ENCODE measurements at places on chromosomes 13 and 19. TPM values are rescaled to one million over a fixed set of nuclear protein-coding genes. Genes with fewer than 3 reads are reported as not detected.

The SULT2A1 gene
- total RNA-seq: not detected

The FOXA3 gene
- total RNA-seq: not detected

The ZNF98 gene
- total RNA-seq: not detected

The TRIP10 gene
- 56.2 TPM for total RNA-seq

The KASH5 gene
- total RNA-seq: not detected

DNA sequence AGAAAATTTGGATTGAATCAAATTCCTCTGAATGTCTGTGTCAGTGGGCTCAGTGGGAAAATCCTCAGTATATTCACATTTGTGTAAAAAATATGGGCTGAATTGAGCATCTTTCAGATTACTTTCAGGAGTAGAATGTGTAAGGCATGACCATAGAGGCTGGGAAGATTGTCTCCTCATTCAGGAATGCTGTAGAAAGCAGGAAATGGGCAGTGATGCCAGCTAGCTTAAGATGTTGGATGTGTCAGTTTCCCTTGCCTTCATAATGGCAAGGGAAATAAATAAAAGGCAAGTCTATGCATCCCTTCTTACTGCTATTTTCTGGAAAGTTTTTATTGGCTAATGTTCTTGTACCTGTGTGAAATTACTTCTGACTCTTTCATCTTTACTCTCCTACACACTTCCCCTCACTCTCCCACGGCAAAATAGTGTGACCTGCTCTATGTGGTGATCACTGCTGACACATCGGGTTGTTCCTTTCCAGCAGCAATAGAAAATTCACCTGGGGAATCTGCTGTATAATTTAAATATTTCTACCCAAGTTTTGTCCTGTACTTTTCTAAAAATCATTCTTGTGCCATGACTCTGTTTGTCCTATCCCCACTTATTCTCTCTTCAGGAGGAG lies 103.2 kb downstream of the LMO7 start:
- DNase-seq: no peak

DNA sequence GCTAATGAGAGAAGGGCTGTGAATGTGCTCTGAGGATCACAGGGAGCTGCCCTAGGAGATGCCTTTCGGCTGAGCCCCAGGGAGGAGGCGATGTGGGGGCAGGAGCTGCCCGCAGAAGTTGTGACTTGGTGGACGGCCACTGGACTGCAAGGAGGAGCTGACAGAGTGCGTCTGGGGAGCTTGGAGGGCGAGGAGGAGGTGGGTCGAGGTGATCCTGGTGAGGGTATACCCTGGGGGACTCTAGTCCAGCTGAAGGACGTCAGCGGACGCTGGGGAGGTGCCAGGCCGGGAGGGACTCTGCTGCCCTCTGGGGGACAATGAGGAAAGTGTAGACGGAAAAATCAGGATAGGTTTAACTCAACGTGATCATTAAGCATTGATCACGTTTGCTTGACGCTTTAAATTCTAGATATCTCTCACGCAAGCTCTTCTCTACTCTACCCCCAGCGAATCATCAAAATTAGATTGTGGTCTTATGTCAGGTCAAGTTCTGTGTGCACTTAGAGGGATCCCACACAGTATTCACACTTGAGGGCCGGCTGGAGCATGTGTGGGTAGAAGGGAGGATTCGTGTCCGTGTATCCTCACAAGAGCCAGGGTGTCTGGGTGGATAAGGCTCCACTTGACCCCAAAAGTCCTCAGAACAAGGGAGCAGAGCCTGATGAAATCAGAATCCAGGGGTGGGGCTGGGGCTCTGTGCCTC lies 3.3 kb upstream of the CEACAM7 start:
- no peak for DNase-seq

DNA sequence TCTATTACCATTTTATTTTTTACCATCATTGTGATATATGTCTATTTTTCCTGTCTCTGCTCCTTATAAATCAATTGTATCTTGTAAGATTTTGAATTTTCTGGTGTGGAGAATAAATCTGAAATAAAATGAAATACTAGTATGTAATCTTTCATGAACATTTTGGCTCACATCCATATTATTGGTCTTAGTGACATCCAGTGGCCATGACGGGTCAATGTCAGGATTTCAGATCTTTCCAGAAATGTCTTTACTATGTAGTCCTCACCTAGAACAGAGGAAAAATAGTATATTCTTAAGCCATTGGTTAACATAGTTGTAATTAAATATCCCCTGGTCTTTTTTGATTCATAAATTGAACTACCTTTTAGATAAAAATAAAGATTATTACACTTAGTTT lies 109.8 kb upstream of the GPC6 start:
- DNase-seq: no peak
